ENCODE measurements at places on chromosomes 7 and 10.
A peak's percentile ranks its signal among the peaks of the same experiment; 100 is the strongest.

DNA sequence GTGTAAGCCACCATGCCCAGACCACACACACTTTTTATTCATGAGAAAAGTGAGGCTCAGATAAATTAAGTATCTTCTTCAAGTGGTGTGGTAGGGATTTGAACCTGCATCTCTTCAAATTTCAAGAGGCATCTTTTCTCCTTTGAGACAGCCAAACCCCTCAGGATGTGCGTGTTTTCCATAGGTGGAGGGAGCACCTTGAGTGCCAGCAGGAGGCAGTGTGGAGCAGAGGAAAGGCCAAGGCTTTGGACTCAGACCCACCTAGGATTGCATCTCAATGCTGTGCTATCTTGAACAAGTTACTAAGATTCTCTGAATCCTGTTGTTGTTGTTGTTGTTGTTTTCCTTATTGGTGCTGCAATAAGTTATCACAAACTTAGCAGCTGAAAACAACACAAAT lies 40.2 kb upstream of the MYL10 start:
- no peak for DNase-seq

DNA sequence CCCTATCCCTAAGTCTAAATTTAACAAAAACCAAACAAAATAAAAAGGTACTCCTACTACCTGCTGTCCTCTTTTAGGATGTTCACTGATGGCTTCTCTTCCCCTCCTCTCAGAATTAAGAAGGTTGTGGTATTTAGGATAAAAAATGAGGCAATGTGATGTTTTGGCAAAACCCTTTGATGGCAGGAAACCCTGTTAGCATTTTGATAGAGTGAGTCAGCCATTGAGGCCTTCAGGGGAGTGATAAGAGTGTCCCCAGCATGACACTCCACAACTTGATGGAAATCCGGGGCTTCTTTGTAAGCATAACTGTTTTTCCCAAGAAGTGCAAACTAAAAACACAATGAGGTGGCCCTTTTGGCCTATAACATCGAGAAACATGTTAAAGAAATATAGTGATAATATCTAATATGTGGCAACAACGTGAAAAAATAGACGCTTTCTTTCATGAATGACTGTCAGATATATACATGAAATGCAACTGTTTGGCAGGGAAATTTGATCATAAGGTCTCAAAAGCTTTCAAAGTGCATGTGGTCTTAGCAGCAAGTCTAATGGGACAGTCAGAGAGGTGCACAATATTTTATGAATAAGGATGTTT lies 55.0 kb downstream of the PRTFDC1 start:
- no peak for DNase-seq

DNA sequence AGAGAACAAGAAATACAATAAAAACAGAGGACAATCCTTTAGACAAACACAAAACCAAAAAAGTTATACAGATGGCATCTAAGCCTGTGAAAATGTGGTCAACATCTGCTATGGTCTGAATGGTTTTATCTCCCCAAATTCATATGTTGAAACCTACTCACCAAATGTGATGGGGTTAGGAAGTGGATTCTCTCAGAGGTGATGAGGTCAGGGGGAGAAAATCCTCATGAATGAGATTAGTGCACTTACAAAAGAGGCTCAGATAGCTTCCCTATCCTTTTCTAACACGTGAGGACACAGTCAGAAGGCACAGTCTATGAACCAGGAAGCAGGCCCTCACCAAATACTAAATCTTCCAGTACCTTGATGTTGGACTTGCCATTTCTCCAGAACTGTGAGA lies 147.8 kb upstream of the GPR22 start:
- no peak for DNase-seq

- no peak for DNase-seq
Observed at GRCh38 chr10:28470873-28471651, 61.9 kb upstream of the WAC start.

GRCh38 chr10:62037890-62038608 lies 136.6 kb downstream of the ARID5B start:
- no peak for DNase-seq

DNA sequence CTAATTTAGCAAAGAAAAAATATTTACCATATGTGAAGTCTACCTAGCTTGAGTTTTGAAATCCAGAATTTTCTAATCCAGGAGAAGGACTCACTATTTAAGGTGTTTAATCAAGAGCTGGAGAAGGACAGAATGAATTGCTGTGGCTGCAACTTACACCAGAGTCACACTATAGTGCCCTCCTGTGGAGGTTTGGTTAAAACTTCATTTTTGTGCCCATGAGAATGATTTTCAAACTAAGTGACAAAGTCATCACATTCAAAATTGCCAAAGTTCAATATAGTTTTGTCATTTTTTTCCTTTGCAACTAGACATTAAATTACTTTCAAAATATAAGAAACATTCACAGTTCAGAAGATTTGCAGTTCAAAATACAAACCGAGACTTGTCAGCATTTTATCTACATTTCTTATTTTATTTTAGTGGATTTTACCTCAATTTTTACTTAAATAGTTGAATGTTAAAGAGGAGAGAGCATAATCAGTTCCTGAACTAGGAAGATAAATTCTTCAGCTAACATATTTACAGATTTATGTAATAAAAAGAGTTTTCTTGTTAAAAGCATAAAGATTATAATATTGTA lies 70.7 kb downstream of the CABCOCO1 start:
- no peak for DNase-seq

GRCh38 chr7:155459700-155460461 lies 2.0 kb downstream of the EN2 start:
- DNase-seq, result no peak

- no peak for DNase-seq
Observed at GRCh38 chr10:119654540-119654939, 3.4 kb downstream of the BAG3 start.

GRCh38 chr10:71927159-71927558 lies 37.0 kb upstream of the CHST3 start:
- no peak for DNase-seq

GRCh38 chr10:131750171-131750895 lies 150.5 kb upstream of the PPP2R2D start:
- DNase-seq, result no peak

DNA sequence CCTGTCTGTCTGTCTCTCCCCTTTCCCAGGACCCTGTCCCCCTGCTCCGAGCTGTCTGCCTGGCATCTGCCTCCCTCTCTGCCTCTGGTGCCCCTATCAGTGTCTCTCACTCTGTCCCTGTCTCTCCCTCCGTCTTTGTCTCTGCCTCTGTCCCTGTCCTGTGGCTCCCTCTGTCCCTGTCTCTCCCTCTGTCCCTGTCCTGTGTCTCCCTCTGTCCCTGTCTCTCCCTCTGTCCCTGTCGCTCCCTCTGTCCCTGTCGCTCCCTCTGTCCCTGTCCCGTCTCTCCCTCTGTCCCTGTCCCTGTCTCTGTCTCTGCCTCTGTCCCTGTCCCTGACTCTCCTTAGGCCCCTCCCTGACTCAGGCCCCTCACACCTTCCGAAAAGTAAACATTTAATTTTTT lies 75.0 kb upstream of the PAX2 start:
- no peak for DNase-seq

- DNase-seq, result no peak
Observed at GRCh38 chr10:63986536-63986935, 465.3 kb downstream of the REEP3 start.

DNA sequence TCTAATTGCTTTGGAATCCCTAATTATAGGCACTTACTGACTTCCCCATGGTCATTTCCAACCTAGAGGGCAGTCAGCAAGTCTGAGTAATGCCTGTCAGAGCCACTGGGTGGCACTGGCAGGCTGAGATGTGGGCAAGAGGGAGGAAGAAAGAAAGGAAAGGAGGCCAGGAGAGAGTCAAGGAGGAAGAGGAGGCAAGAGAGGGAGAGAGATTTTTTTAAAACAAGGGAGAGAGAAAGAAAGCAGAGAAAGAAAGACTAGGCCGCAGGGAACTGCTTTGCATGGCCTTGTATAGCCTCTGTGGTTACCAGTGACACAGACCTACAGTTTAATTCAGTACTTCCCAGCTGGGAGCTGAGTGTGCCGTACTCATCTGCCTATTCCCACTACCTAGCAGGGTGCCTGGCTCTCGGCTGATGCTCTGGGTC lies 210.4 kb upstream of the ADO start:
- DNase-seq, result no peak

DNA sequence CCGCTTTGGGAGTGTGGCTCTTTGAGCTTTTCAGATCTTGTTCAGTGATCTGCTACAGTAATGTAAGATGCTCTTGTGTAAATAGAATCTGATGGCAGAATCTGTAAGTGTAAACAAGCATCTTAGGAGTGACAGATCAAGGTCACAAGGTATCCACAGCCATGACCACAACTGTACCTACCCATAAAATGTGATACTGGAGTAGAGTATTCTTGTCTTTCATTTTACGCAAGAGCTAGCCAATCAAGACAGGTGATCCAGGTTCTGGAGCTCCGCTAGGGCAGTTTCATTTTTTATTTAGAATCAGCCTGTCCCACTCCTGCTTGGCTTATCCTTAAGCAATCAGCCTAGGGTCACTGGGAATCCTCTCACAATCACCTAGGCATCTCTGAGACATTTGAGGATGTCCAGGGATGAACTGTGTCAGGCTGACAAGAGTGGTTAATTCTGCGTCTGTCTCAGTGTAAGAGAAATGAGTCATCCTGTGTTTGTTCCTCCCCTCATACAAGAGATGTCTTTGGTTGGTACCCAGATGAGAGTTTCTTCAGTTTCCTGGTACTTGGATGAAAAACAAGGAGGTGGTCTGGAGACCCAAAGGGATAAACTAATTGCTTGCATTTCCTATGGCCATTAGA lies 13.6 kb downstream of the ZNF138 start:
- DNase-seq, result no peak

GRCh38 chr7:63023182-63023787 lies 975.4 kb upstream of the ZNF722 start:
- no peak for DNase-seq

- DNase-seq, result no peak
Observed at GRCh38 chr7:16562456-16563220, 36.0 kb downstream of the LRRC72 start.

GRCh38 chr7:106047818-106048705 lies 64.0 kb downstream of the SYPL1 start:
- DNase-seq, result no peak

DNA sequence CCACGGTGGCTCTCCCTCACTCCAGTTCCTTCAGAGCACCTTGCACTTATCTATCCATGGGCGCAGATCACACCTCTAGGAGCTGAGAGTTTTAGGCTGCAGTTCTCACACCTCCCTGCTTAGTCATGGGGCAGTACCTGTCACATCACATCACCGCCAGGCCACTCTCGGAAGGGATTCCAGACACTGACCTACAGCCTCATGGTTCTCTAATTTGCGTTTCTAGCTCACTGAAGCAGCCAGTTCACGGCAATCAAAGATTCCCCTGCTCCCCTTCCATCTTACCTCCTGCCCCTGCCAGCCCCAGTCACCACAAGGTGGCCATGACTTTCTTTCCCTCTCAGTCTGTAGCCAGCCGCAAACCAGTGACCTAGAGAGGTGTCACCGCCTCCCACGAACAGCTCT lies 34.2 kb downstream of the ADRB1 start:
- DNase-seq, result no peak

- DNase-seq, result peak; percentile 78
Observed at GRCh38 chr7:77799078-77799964, 748 bp downstream of the PHTF2 start.

- no peak for DNase-seq
Observed at GRCh38 chr7:20504060-20504459, 111.4 kb upstream of the ABCB5 start.

DNA sequence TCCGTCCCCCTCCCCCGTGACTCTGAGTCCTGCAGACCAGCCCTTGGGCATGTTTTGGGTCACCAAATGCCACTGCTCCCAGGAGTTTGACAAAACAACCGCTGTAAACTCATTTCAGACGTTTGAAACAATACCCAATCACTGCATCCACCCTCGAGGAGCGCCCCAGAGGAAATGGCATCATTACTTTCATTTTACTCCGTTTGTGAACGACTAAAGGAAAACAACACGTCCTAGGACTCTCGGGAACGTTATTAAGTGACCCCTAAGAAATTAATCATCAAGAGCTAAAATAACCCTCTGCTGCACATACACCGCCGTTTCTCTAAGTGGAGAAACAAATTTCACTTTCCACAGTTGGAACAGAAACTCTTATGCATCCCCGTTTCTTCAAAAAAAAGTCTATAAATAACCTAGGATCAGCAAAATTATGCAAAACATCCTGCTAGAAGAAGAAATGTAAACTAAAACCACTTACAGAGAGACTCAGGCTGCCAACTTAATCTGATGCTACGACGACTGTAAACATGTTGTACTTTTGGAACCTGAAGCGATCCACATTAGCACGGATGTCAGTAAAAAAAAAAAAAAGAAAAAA lies 109.9 kb upstream of the EFCAB10 start:
- DNase-seq, result no peak

- DNase-seq, result no peak
Observed at GRCh38 chr10:5666008-5666840, at the start of gene ASB13. TSS of gene ASB13 (minus strand) at chr10:5666595. CDS start at chr10:5666551, 44 bp downstream.

DNA sequence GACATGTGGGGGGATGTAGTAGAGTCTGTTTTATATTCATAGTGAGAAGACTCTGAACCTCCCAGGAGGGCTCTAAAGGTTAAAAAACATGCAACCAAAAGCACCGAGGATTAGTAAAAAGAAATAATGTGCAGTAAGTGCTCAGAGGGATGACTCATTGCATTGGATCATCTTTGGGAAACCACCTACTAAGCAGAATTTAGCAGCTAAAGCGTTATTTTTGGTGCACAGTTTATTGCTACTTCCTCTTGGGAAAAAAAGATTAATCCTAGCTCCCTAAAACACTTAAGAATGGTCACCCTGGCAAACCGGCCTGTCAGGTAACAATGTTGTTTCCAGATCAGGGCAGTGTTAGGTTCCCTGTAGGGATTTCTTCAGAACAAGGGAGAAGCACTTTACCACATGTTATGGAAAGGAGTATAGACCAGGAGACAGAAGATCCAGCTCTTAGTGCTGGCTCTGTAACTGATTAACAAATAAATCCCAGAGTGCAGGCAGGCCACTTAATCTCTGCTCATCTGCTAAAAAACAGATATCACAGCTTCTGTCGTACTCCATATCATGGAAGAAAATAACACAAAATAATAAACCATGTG lies 44.8 kb upstream of the FAM133B start:
- no peak for DNase-seq

- no peak for DNase-seq
Observed at GRCh38 chr10:102653060-102653459, 8.8 kb downstream of the TRIM8 start.

DNA sequence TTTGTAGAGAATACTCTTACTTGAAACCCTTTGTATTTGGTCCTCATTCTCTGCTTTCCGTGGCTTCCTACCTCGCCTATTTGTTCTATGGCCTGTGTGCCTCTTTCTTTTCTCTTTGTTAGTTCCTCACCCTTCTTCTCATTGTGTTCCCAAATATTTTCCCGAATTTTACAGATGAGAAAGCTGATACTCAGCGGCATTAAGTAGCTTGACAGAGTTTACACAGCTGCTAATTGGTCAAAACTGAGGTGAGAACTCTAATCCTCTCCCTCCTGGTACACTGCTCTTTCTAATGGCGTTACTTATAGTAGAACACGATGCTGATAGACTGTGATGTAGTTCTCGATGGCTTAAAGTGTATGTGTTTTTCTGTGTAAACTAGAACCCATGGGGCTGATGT lies 80.7 kb upstream of the HDAC9 start:
- DNase-seq, result no peak

Data from coronary artery (tissue), 2 donors.